Cardiac fibroblast (primary cell): ENCODE measurements at places on chromosomes 5 and 9.

DNA sequence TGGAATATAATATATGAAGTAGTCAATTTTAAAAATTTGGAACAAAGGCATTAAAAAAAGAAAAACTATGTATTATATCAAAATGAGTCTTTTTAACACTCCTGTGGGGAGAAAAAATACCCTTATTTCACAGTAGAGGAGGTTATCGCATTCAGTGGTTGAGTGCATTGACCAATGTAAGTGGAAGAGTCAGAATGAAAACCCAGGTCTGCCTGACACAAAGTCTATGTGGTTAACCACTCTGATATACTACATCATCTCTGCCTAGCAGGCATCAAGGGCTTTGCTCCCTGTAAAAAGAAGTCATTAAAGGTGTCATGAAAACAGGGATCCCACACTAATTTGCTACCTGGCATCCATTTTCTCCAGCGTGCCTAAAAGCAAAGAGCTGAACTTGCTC, 417.2 kb upstream of the C9orf72 start:
- DNase-seq = no peak

DNA sequence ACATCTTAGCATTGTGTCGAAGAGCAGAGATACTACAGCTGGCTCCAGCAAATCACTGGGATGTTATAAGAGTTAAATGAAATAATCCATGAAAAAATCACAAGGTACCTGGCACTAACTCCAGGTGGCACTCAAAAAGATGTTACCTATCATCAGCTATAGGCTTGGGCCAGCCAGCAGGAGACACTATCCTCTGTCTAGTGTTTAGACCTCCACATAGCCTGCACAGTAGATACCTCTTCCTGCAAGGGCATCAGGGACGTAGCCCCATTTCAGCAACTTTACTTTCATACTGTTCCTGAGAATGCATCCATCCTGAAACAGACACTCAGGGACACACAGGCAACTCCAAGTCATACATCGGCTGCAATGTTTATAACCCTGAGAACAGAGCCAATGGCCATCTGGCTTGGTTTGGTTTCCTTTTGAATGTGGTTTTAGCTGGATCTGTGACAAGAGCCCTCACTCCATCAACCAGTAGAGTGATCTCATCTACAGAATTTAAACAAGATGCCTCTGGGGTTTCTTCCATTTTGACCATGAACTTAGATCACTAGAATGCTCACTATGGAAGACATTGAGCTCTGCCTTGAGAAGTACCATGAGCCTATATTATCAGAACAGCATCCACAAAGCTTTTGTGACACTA, 69.9 kb downstream of the TLE1 start:
- peak; percentile 43 for DNase-seq

DNA sequence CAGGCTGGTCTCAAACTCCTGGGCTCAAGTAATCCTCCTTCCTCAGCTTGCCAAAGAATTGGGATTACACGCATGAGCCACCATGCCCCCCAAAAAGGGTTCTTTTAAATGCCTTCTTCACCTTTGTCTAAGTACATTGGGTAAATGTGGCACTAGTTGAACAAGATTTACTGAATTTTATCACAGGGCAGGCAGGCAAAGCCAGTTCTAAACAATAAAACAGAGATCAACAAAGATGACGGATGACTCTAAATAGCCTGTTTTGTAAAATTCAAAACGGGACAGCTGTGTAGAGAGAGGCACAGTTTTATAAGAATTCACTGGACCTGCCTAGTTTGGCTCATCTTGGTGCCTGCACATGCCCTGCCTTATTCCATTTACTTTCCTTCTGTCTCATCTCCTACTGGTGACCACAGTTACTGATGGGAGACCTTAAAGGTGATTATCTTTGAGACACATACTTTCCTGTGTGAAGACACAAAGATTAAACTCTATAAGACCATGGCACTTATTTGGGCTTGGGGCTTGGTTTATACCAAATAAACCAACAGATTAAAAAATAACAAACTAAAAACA, 149.6 kb upstream of the DMRT1 start:
- no peak for DNase-seq

DNA sequence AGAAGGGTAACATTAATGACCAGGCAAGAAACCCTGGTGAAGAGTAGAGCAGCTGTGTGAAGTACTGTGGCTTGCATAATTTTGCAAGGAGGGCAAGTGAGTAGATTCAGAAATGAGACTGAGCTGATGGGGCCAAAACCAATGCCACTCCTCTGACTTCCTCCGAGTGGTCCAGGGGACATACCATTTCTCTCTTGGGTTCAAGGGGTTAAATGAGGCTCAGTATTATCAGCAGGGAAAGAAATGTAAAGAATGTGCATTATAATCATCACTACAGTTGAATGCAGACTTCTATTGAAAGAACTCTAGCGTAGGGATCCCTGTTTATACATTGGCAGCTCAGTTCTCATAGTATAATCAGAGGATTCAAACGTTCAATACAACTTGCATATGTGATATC, 9.9 kb downstream of the POLR3G start:
- DNase-seq = no peak

DNA sequence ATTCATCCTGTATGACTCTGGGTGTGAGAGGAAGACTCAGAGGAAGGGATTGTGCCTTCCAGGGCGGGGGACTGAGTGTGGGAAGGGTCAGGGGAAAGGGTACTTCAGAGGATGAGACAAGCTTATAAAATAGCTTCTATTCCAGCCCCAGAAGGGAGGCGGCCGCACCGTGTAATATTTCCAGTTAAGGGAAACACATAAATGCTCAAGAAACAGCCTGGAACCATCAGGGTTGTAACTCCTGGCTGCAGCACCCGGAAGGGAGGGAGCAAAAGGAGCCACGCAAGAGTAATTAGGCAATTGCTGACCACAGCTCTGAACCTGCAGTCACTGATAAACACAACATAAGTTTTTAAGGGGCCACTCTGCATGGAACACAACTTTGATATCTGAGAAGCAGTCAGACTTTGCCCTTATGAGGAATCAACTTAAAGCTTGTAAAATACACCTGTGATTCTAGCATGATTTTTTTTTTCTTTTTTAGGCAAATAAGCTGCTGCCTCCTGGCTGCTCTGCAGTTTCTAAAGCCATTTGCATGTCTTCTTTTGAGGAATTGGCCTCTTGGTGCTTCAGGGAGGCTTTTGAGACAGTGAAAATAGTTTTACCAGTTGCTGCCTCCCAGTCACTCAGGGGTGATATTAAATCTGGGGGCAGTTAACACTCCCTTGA, 382.7 kb downstream of the ENC1 start:
- peak; percentile 61 for DNase-seq
